ENCODE measurements at places on chromosomes 4 and X.

- peak; percentile 4 for DNase-seq
Measured at GRCh38 chrX:103215425-103215991, 600 bp downstream of the BEX4 start.

GRCh38 chrX:78029663-78030062 is 60.2 kb upstream of the PGAM4 start:
- DNase-seq = peak; percentile 1

GRCh38 chr4:109390115-109390768 is 43.4 kb upstream of the SEC24B start:
- no peak for DNase-seq

DNA sequence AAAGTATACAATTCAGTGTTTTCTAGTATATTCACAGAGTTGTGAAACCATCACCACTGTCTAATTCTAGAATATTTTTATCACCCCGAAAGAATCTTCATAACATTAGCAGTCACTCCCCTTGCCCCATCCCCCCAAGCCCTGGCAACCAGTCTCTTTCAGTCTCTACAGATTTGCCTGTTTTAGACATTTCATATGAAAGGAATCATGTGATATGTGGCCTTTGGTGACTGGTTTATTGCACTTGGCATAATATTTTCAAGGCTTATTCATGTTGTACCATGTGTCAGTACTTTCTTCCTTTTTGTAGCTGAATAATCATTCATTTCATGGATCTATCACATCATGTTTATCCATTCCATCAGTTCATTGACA is 371.7 kb downstream of the AFF2 start:
- peak; percentile 17 for DNase-seq

- no peak for DNase-seq
Measured at GRCh38 chrX:70444326-70444945, at the start of gene DLG3. Gene DLG3, plus strand, starts transcription at chrX:70444835. Its CDS starts 367 bp downstream, at chrX:70445202.

- no peak for DNase-seq
Measured at GRCh38 chrX:108199691-108200090, 108.1 kb downstream of the ATG4A start.

DNA sequence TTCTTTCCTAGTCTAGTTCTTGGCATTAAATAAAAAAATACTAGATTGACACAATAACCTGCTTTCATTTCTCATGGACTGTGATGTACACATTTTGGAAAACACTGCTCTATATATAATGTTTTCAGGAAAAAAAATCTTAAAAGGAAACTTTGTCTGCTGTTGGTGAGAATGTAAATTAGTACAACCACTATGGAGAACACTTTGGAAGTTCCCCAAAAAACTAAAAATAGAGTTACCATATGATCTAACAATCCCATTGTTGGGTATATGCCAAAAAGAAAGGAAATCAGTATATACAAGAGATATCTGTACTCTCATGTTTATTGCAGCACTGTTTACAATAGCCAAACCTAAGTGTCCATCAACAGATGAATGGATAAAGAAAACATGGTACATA is 202.3 kb downstream of the PPP3CA start:
- DNase-seq = no peak

DNA sequence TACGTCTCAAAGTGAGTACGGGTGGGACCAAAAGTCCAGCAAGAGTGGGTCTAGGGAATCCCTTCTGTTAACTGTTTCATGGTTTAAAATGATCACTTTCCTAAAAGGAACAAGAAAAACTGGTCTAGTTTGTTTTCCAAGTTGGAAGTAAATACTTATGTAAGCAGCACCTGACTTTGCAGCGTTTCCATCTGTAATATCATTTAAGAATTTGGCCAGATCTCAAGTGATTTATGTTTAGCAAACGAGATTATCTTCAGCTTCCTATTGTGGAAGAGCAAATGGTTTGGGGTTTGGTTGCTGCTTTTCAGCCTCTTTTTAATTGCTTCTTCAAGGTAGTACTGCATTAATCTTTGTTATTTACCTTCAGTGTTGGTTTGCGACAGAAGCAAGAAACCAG is 50.4 kb downstream of the FHIP1A start:
- no peak for DNase-seq

- DNase-seq = no peak
Measured at GRCh38 chrX:122422547-122422946, 761.5 kb upstream of the GRIA3 start.

GRCh38 chr4:39085891-39086290 is 23.9 kb downstream of the KLHL5 start:
- no peak for DNase-seq

- DNase-seq = no peak
Measured at GRCh38 chrX:4841216-4841745, 1127.8 kb upstream of the PRKX start.

- no peak for DNase-seq
Measured at GRCh38 chr4:41079881-41080560, 134.3 kb downstream of the APBB2 start.

- no peak for DNase-seq
Measured at GRCh38 chrX:38220024-38220414, 652 bp downstream of the SRPX start.

GRCh38 chr4:61468024-61468720 is 268.0 kb downstream of the ADGRL3 start:
- peak; percentile 9 for DNase-seq

GRCh38 chrX:149286940-149287349 is 218.2 kb downstream of the IDS start:
- DNase-seq = peak; percentile 16

- DNase-seq = no peak
Measured at GRCh38 chr4:150720973-150721518, 139.1 kb downstream of the MAB21L2 start.

- DNase-seq = no peak
Measured at GRCh38 chrX:133461231-133461630, 45.9 kb upstream of the GPC4 start.

GRCh38 chr4:51943221-51943620 is 76.9 kb downstream of the LRRC66 start:
- no peak for DNase-seq

GRCh38 chrX:13742397-13743176 is 8.0 kb downstream of the OFD1 start:
- no peak for DNase-seq

- DNase-seq = no peak
Measured at GRCh38 chrX:66053414-66053813, 13.5 kb upstream of the VSIG4 start.

- DNase-seq = no peak
Measured at GRCh38 chrX:7059214-7059838, 88.2 kb upstream of the STS start.

- DNase-seq = peak; percentile 21
Measured at GRCh38 chr4:41430792-41431191, 107.2 kb upstream of the LIMCH1 start.

- no peak for DNase-seq
Measured at GRCh38 chr4:142194905-142195304, 558.5 kb downstream of the IL15 start.

- no peak for DNase-seq
Measured at GRCh38 chrX:30975467-30975866, 86.4 kb upstream of the TAB3 start.

DNA sequence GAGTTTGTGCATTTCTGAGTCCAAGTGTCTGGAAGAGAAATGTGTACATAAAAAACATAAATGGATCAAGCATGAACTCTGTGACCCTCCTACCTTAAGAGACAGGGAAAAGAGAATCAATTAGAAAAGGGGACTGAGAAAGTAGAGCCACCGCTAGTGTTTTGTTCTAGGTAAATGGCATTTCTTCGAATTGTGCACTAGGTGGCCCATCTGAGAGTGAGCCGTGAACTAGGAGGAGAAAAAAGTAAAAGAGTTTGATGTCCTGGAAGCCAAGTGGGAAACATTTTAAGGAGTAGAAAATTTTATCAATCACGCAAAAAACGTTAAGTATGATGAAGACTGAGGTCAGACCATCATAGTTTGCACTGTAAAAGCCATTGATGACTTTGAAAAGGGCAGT is 55.1 kb downstream of the NAF1 start:
- DNase-seq = no peak

- DNase-seq = no peak
Measured at GRCh38 chrX:40104630-40104984, 6.8 kb upstream of the BCOR start.

DNA sequence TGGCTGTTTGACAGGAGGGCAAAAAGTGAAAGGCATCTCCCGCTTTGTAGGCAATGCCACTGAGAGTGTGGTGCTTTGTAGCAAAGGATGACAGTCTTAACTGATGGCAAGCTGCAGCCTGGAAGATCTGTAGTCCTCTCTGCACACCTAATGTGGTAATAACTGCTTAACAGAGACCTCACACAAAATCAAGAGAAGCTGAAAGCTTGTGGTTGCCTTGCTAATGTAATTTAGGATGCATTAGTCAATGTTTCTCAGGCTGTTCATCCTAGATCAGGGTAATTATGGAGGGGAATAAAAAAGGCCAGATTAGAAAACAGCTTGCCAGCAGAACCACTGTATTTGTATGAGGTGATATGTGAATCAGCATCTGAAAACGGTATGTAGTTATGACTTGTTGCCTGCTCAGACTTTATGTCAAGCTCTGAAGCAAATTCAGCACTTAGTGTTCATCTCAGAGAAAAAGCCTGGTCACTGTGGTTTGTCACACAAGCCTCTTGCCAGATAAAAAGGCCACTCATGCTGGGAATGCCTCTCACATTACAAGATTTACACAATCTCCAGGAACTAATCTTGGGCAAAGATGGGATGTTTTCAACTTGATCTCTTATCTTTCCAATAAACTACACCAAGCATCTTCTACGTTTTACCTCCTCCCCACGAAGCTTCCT is 130.8 kb downstream of the ENOX2 start:
- DNase-seq = peak; percentile 14

GRCh38 chr4:145716200-145716599 is 36.3 kb downstream of the C4orf51 start:
- no peak for DNase-seq

GRCh38 chrX:19931146-19931545 is 43.7 kb upstream of the SH3KBP1 start:
- DNase-seq = peak; percentile 8

- DNase-seq = no peak
Measured at GRCh38 chr4:77434299-77435092, 171.1 kb upstream of the CXCL13 start.

- DNase-seq = no peak
Measured at GRCh38 chr4:18524667-18525066, 503.1 kb upstream of the LCORL start.

- no peak for DNase-seq
Measured at GRCh38 chr4:67604029-67604381, 45.5 kb downstream of the STAP1 start.

GRCh38 chr4:1547856-1548826 is 136.0 kb downstream of the FAM53A start:
- DNase-seq = no peak

DNA sequence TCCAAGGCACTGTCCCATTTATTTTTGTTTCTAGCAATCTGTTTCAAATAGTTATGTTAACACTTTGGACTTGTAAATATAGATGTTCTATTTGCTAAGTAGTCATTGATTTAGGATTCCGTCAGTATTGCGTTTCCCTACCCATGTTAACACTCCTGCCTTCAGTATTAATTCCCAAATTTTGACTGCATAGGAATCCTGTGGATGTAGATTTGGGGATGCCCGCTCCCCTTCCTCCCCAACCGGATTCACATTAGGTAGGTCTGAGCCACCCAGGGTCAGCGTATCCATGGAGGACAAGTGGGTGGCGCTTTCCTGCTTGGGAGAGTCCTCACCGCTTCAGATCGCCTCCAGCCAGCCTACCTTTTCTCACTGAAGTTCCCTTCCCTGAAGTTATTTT is 1.1 kb upstream of the SORBS2 start:
- no peak for DNase-seq

DNA sequence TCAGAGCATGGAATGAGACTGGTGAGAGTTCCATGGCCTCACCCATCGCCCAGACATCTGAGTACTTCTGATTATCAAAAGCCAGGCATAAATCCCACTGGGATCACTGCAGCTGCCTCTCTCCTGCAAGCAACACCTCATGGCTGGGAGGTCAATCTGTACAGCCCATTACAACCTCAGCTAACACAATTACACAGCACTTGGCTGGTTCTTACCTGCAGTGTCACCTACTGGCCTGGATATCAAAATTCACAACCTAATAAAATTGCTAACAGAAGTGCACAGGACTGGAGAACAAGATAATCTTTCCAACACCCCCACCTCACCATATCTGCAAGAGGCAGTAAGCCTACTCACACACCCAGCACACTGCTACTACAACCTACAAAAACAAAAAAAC is 341.7 kb upstream of the NDST3 start:
- no peak for DNase-seq

GRCh38 chrX:130531066-130531465 is 129.3 kb downstream of the RBMX2 start:
- no peak for DNase-seq

DNA sequence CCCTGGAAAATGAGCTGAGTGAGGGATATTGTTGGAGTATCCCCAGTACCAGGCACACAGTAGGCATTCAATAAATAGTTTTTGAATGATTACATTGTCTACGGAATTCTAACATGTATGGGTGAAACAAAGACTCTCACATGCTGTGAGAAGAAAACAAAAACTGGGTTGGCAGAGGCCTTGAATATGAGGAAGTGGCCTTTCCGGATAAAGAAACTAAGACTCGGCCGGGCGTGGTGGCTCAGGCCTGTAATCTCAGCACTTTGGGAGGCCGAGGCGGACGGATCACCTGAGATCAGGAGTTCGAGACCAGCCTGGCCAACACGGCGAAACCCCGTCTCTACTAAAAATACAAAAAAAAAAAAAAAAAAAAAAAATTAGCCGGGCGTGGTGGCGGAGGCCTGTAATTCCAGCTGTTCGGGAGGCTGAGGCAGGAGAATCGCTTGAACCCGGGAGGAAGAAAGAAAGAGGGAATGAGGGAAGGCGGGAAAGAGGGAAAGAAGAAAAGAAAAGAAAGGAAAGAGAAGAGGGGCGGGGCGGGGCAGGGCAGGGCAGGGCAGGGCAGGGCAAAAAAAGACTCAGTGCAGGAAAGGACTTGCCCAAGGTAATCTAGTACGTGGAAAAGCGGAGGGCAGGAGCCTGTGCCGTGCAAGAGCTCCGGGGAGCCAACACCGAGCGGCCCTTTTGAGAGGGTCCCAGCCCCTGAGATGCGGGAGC is 689 bp upstream of the TMA16 start:
- no peak for DNase-seq

- no peak for DNase-seq
Measured at GRCh38 chr4:7894677-7895181, 44.9 kb downstream of the AFAP1 start.

All from fibroblast of skin of left quadriceps (primary cell).